ENCODE measurements at places on chromosomes 3 and 15.

DNA sequence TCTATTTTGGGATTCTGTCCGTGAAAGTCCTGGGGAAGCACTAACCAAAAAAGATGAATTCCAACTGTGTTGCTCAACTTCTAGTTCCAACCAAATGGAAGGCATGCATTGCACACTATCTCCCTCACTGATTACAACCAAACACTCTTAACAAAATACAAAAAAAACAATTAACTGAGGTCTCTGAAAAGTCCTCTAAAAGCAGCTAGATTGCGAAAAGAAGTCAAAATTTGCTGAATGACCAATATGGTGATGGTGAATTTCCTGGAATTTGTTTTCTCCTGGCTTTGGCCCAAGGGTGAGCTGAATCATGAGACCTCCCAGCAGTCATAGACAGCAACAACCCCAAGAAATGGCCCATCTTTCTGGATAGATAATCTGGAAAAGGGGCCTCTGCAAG, 28.3 kb downstream of the CYP19A1 start:
- DNase-seq, result no peak

DNA sequence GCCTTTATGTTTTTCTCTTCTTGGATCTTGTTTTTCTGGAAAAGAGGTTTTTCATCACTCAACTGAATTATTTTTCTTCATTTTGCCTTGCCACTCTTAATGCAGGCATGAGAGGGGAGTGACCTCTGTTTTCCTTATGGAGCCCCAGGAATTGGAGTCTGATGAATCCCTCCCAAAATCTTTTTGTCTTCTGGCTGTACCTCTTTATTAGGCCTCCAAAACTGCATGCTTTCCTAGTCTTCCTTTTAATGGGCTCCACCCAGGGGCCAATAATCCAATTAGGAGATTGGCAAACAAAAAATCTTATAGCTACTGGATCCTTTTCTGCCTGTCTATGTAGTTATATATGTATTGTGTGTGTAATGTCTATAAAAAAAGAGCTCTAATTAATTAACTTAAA, 192.4 kb upstream of the PEX5L start:
- no peak for DNase-seq

DNA sequence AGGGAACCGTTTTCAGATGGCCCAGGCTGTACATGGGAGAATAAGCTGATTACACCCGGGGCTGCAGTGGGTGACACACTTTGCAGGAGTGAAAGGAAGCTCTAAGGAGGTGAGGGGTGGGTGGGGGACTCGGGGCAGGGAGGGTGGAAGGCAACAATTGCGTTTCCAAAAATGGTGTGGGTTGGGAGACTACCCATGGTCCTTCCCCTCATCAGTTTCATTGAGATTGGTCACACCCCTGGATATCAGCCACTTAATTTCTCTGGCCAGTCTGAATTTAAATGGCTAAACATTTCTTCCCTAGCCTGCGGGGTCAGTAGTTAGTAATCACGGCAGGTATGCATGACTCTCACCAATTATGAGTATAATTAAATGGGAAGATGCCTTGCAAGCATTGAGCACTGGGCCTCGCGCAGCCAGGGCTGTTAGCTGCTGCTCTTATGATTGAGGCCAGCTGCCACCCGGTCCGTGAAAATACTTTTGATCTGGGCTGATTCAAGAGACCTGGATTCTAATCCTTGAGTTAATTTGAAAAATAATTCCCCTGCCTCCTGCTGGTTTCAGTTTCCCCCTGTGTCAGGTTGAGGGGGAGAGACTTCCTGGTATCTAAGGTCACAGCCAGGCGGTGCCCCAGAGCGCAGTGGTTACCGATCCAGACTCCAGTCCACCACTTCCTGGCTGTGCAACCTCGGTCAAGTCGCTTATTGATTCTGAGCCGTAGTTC, 23.3 kb downstream of the SLC6A6 start:
- no peak for DNase-seq

DNA sequence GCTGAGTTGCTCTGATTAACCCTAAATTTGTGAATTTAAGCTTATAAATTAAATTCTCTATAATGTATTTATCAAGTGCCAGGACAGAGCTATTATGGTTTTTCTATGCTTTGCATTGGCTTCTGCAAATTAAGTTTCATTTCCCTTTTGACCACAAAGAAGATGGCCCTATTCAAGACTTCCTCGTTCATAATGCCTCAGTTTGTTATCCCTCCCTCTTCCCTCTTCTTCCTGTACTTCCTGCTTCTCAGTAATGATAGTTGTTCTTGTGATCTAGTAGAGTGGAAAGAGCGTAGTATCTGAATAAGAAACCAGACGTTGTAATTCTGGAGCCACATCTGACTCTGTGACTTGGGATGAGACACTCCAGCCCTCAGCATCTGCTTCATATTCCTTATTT, 118.7 kb downstream of the CACNA1D start:
- no peak for DNase-seq

GRCh38 chr3:78881501-78881900, 886.3 kb downstream of the ROBO1 start:
- DNase-seq, result no peak

DNA sequence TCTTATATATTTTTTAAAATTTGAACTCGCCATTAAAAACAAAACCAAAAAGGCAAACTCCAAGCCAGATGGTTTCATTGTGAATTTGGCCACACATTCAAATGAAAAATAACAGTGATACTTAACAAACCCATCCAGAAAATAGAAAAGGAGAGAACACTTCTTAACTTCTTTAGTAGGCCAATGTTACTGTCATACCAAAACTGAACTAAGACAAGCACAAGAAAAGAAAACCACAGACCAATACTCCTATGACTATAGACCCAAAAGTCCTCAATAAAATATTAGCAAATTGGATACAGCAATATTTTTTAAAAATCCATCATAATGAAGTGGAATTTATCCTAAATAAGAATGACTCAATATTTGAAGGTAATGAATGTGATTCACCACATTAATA, 73.5 kb upstream of the ALDH1A3 start:
- no peak for DNase-seq

- DNase-seq, result no peak
These were observed 273.4 kb downstream of the ARRDC4 start for GRCh38 chr15:98233873-98234272.

DNA sequence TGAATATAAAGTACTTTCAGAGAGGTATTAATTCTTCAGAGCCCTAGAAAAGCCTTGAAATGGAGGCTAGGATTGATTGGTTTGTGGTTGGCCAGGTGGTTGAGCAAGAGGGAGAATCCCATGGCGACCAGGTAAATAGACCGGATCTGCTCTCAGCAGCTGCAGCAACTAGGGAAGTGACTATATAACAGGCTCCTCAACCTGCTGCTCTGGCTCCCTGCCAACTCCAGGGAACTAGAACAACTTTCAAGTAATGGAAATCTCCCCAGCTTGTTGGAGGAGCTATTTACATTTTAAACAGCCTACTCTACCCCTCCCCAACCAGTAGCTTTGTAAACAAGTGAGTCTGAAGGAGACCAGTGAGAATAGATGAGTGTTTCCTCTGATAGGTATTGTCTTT, 121.8 kb upstream of the CADM2 start:
- peak; percentile 1 for DNase-seq

DNA sequence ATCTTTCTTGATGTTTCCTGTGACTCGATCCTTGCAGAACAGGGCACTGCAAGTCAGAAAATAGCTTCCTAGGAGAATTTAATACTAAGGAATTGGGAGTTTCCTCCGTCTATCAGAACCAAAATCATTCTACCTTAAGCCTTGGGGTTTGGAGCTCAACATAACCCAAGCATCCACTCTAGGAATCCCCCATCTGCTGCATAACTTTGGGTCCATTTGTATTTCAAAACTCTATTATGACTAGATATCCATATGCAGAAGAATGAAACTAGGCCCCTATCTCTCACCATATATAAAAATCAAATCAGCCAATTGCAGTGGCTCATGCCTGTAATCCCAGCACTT, 61.7 kb upstream of the AKAP13 start:
- DNase-seq, result no peak

- DNase-seq, result no peak
These were observed 107.8 kb upstream of the BCL6 start for GRCh38 chr3:187852842-187853730.

DNA sequence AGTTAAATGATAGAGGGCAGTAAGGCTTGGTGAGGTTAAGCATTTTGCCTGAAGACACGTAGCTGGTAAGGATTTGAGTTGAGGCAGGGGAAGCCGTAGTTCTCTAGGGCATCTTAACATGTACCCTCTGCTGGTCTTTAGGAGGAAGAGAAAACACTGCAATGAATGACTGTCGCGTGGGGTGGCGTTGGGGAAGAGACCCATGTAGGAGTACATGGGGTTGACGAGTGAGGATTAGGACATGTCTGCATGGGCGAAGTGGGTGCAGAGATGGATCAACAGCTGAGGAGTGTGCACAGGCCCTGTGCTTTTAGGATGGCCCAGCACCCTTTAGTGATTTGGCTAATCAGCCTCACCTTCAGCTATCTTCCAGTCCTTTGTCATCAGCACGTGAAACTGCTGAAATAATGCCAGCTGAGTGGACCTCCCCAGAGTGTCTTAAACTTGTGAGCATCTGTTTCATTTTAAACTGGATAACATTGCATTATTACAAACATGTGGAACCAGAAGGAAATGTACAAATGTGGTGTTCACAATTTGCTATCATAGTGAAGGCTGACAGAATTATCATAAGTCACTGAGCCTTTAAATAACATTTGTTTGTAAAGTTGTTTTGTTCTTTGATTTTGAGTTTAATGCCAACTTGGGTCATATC, 15.3 kb downstream of the P2RY14 start:
- DNase-seq, result no peak

DNA sequence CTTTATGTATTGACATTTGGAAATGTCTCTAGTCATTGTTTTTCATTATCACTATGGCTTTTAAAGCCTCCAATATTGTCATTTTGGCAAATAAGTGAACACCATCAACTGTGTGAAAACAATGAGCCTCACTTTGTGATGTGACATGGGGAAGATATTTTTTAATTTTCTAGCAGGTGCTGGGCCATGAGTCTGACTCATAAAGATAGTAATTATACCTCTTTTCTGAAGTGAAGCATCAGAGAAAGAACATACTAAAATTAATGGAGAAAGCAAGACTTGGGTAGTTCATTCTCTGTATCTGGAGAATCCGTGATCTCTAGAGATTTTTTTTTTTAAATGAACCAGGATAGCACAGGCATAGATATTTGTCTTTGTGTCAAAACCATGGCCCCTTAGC, 100.8 kb downstream of the CCNL1 start:
- no peak for DNase-seq

GRCh38 chr3:179703816-179704215, 51.0 kb downstream of the USP13 start:
- no peak for DNase-seq

- DNase-seq, result no peak
These were observed 309.3 kb downstream of the LRRC3B start for GRCh38 chr3:26931896-26932295.

- no peak for DNase-seq
These were observed 76.0 kb downstream of the EEFSEC start for GRCh38 chr3:128229106-128229857.

DNA sequence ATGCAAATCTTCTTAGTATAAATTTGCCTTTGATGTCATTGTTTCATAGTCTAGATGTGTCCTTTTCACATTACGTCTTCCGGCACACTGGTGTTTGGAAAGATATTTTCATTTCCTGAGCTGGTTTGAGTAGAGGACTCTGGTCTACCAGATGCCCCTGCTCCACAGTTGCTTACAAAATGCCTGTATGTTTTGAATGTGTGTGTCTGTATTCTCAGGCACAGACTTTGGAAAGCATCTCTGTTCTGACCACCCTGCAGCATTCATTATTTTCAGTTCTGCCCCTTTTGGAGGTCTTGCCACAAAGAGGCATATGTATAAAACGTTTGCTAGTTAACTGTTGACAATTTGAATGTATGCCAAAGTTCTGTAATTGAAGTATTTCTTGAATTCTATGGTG, 236.0 kb upstream of the GOLIM4 start:
- no peak for DNase-seq

- DNase-seq, result no peak
These were observed 152.0 kb upstream of the TMC3 start for GRCh38 chr15:81526029-81526428.

GRCh38 chr3:51987568-51987967, 4.2 kb downstream of the ACY1 start:
- DNase-seq, result no peak

DNA sequence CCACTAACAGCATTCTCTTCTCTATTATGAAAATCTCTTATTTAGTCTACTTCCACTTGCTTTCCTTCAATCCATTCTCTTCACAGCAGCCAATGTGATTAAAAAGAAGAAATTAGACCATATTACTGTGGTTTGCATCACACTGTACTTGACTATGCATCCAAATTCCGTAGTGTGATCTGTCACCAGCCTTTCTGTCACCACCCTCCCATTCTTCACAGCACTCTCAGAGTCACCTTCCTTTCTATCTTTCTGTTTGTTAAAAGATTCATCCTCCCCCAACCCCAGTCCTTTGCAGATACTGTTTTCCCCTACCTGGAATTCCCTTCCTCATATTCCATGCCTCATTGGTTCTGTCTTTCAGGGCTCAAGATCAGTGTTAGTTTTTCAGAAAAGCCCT, 55.0 kb upstream of the ABHD10 start:
- DNase-seq, result no peak

Data from right renal cortex interstitium (tissue), 3 donors.